ENCODE measurements at places on chromosomes 3 and 15. TPM values are rescaled to one million over a fixed set of nuclear protein-coding genes. Genes with fewer than 3 reads are reported as not detected.

GRCh38 chr3:124559846-124560574 lies 170.2 kb upstream of the UMPS start:
- DNase-seq, result no peak

DNA sequence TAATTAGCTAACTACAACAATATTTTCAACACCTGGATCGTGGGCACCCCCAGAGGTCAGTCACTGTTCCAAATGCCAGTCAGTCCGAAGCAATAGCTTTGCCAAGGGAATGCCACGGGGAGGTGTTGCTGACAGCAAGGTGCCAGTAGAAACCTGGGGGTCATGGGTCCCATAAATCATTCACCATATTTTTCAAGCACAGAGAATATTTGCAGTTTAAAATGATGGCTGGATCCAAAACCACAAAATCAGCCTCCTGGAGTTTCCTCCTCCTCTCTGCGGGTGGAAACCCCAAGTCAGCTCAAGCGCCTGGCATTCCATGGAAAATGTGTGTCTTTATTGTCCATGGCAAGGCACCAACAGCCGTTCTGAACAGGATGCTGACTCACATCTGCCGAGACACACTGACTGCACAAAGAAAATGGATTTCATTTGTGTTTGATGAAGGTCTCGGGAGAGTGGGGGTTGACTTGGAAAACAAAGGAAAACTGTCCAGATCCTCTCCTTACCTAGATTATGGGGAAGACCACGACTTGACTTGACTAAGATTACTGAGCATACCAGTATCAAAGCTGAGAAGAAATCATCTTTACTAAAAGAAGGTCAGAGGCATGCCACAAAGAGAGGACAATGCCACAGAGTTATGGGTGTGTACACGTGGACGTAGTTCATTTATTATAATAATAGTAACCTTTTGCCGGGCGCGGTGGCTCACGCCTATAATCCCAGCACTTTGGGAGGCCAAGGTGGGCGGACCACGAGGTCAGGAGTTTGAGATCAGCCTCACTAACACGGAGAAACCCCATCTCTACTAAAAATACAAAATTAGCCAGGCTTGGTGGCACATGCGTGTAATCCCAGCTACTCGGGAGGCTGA lies 26.4 kb downstream of the ANXA2 start:
- peak; percentile 97 for DNase-seq

GRCh38 chr3:164004205-164004604 lies 1074.1 kb downstream of the SI start:
- DNase-seq, result no peak

DNA sequence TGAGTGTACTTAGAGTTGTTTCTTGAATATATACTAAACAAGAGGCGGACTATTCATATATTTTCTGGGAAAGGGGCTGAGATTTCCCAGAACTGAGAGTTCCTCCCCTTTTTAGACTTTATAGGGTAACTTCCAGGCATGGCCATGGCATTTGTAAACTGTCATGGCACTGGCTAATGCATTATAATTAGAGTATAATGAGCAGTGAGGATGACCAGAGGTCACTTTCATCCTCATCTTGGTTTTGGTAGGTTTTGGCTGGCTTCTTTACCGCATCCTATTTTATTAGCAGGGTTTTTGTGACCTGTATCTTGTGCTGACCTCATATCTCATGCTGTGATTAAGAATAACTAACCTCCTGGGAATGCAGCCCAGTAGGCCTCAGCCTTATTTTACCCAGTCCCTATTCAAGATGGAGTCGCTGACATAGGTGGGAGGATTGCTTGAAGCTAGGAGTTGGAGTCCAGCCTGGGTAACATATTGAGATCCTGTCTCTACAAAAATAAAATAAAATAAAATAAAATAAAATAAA lies 91.4 kb downstream of the MOBP start:
- no peak for DNase-seq

GRCh38 chr3:50242381-50242770 lies 6.4 kb downstream of the GNAI2 start:
- no peak for DNase-seq

Gene PDCD7
- 18.1 TPM for total RNA-seq

Gene MCF2L2
- 3.1 TPM for total RNA-seq

DNA sequence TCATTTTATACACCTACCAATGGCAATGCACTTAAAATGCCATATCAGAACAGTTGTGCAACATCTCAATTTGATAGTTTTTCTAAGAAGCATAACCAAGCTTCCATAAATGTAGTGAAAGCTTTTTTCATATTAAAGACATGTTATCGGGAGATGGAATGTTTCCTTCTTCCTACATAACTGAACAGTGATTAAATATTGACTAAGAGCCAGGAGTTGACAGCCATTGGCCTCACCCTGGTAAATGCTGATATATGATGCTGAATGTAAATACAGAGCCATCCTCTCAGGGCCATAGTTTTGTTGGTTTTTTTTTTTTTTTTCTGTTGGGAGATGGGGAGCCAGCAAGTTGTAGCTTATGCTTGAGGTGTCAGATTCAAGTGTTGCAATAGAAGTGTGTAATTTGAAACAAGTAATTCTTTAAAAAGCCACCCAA lies 203.3 kb upstream of the IL12A start:
- DNase-seq, result no peak

Gene ATP10A
- total RNA-seq, result 1.1 TPM

GRCh38 chr3:352599-352998 lies 156.0 kb downstream of the CHL1 start:
- DNase-seq, result no peak

- DNase-seq, result no peak
Observed at GRCh38 chr3:66037986-66038369, 740 bp downstream of the MAGI1 start.

GRCh38 chr3:10189557-10190354 lies 25.0 kb downstream of the IRAK2 start:
- DNase-seq, result peak; percentile 83

Gene SPTBN5
- 15.0 TPM for total RNA-seq

DNA sequence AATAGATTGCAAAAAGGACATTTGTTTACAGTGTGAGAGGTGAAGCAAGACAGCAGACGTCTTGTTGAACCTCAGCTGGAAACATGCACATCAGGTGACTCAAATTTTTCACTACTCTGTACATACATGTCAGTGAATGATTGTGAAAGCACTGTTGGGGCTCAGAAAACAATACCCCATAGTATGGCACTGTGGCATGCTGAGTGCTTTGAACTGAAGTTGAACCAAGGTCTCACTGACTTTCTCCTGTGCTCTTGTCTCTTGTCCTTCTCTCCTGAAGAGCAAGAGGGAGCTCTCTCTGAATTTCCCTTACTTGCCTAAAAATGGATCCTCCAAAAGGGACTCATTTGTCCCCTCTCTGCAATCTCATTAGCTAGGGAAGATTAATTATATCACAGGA lies 24.5 kb upstream of the NEDD4 start:
- no peak for DNase-seq

Gene TMCO5A
- total RNA-seq, result not detected

Gene UBE2E2
- 46.6 TPM for total RNA-seq

Gene ZNF619
- total RNA-seq, result 3.6 TPM

DNA sequence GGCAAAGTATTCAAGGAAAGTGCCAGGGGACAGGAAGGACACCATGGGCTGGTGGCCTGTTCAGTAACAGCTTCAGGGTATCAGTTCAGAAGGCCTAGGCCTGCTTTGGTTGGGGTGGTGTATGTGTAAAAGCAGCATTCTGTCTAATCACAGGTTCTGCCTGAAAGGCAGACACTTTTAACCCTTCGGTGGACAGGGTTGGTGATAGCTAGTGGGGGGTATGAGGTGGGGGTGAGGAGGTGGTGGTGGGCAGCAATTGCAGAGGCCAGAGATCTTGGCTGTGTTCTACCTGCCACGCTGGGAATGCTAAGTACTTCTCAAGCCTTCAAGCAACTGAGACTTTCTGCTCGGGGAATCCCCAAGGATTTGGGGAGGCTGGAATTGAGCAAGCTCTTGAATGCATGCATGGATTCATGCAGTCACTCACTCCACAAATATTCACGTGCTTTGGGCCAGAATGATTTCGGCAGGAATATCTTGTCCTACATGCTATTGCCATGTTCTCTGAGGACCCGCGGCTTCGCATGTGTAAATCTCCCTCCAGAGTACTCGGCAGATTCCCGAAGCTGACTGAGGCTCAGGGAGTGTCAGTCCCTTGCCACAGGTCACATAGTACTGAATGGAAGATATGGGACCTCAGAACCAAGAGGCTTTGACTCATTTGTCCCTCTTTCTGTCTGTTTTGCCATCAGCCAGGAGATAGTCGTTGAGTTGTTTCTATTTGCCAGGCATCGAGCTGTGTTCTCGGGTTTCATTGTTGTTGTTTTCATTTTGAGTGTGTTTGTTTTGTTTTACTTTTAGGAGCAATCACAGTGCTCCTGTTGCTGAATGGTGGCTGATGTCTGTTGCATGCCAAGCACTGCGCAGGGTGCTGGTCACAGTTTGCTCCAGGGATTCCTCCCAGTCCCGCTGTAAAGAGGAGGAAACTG lies 65.5 kb downstream of the SMAD3 start:
- DNase-seq, result no peak

- DNase-seq, result no peak
Observed at GRCh38 chr3:36924744-36925521, 19.9 kb downstream of the TRANK1 start.

Gene GPR160
- 7.9 TPM for total RNA-seq

- DNase-seq, result no peak
Observed at GRCh38 chr15:75646944-75647364, 758 bp upstream of the SNX33 start.

- DNase-seq, result no peak
Observed at GRCh38 chr3:52752045-52752660, 18.6 kb downstream of the NEK4 start.

DNA sequence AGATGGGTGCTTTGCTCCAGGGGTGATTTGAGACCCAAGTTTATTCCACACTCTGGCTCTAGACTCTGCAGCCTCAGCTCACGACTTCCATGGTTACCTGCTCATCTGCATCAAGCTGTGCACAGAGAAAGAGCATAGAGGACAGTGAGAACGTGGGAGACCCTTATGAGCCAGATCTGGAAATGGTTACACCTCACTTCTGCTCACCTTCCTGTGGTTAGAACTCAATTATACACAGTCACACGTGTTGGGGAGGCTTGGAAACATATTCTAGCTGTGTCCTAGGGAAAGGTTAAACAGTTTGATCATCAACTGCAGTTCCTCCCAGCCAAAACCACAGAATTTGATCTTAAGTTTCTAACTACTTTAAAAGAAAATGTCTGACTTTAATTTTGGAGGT lies 1.8 kb downstream of the FETUB start:
- DNase-seq, result no peak

Gene GABRA5
- total RNA-seq, result not detected

- DNase-seq, result no peak
Observed at GRCh38 chr3:72242326-72242725, 457.4 kb upstream of the PROK2 start.

Gene GUCA1C
- total RNA-seq, result not detected

DNA sequence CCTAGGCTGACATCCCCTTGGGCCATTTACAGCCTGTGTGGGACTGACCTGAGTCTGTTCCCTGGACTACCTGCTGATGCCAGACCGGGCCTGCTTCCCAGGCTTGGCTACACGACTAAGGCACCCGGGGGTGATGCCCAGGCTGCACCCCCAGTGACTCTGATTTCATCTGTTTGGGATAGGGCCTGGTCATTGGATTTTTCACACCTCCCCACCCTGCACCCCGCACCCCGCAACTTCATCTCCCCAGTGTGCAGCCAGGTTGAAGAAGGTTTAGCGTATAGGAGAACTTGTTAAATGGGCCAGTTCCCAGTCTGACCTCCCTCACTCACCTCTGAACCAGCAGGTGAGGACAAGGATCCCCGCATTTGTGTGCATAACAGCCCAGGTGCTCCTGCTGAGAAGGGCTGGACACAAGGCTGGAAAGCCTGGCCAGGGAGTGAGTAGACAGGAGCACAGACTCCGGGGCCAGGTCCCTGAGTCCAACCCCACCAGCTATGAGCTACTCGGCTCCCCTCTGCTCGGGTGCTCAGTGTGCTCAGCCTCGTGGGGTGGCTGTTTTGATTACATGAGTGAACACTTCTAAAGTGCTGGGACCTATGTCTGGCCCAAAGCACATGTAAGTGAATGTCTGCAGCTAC lies 18.5 kb downstream of the SLC6A20 start:
- no peak for DNase-seq

Gene STRIT1
- total RNA-seq, result not detected

- no peak for DNase-seq
Observed at GRCh38 chr3:182399978-182400737, 393.1 kb upstream of the ATP11B start.

DNA sequence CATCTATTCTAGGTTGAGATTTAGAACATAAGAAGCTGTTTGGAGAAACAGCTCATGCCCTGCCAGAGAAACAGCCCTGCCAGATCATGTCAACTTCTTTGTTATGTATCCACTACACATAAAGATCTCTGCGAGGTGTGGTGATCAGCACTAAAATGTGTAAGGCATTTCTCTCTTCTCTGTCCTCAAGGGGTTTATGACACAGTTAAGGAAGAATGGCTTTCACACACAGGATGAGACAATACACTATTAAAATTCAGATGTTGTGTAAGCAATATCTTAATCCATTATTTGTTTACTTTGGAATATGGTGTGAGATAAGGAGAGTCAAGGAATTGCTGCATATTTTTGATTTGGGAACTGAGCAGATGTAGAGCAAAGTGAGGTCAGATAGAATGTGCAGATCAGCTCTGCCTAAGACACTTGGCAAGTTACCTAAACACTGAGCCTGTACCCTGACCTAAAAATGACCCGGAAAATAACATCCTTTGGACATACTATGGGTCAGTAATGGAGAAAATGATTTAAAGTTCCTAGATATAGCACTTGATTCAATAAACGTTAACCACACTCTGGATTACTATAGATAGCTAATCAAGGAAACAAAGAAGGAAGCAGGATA lies 434.7 kb upstream of the PDZRN3 start:
- no peak for DNase-seq

DNA sequence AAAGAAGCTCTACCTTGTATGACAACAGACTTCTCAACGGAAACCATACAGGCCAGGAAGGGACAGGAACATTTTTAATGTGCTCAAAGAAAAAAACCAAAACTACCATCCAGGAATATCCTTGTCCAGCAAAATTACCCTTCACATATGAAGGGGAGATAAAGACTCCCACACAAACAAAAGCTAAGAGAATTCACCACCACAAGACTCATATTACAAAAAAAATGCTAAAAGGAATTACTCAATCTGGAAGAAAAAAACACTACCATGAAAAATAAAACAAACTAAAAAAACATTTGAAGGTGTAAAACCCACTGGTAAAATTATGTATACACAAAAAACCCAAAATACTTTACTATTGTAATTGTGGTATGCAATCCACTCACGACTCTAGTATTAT lies 57.2 kb downstream of the DLG1 start:
- no peak for DNase-seq

- DNase-seq, result no peak
Observed at GRCh38 chr3:11845651-11846050, 1.0 kb downstream of the TAMM41 start.

Gene MRPS25
- 55.6 TPM for total RNA-seq

GRCh38 chr3:148940983-148941382 lies 50.4 kb upstream of the GYG1 start:
- no peak for DNase-seq

Gene IL5RA
- not detected for total RNA-seq

DNA sequence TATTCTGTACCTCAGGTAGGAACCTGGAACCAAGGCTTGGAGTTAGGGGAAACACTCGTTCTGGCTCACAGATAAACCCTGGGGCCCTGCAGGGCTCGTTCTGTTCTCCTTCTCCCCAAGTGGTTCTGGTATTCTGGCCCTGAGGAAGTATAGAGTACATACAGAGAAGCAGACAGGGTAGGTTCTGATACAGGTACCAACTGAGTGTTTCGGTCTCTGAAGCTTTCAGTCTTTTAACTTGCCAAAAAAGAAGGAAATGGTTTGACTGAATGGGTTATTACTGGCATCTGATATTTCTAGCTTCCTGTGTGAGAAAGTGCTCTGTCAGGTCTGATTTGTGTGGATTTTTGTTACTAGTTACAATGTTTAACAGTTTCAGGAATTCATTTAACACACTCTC lies 67.3 kb downstream of the UBE2E2 start:
- no peak for DNase-seq

Measured in glomerular endothelial cell (primary cell).